ENCODE measurements at places on chromosomes 11 and 22.

DNA sequence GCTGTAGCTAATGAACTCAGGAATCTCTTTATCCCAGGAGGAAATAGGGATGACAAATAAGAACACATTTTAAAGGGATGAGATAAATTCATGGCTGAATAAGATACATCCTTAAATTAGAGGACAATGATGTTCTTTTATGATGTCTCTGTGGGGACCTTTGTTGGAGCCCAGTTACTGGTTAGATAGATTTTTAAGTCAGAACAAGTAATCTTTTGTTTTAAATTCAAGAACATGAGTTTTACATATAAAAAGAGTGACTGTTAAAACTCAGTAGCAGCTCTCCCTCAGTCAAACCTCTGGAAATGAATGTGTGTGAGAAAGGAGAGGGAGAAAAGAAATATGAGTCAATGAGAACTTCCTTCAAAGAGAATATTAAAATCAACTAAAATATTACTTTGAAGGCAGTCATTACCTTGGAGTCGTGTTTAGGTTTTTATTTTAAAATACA lies 241.6 kb downstream of the SWAP70 start:
- no peak for DNase-seq
- H3K27me3 ChIP-seq, result no peaks in the 10 kb centered on the region
- no peaks in the 10 kb centered on the region for H3K4me1 ChIP-seq
- no peak overlapping the region for H3K27ac ChIP-seq
- no peak overlapping the region for H3K4me3 ChIP-seq

- H3K4me1 ChIP-seq, result no peaks in the 10 kb centered on the region
- H3K27me3 ChIP-seq, result peaks cover 3% of the 10 kb centered on the region
- no peak overlapping the region for H3K4me3 ChIP-seq
- H3K27ac ChIP-seq, result no peak overlapping the region
Observed at GRCh38 chr11:132610216-132610615, 922.1 kb downstream of the OPCML start.

DNA sequence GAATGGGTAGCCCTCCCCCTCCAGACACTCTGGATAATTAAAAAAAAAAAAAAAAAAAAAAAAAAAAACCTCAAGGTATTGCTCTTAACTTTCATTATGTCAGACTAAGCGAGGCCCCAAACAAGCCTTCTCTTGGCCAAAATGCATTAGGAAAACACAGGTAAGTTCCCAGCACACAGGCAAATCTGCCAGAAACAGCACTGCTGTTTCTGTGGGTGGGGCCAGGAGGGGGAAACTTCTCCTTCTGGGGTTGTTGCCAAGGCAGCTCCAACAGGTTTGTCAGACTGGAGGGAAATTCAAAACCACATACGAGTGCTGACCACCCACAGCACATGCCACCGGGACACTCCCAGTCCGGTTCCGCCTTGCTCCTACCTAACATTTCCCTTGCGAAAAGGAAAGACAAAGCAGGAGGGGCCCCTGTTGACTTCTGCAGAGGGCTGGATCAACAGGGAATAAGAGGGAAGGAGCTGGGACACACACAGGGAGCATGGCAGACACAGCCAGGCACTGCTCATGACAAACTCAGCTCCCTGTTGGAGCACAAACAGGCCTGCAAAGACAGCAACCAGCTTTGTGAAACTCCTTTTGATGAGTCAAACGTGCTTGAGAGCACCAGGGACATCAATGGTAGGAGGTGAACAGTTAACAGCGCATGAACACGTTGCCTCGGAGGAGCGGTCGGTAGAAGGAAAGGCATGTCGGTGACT lies 55.0 kb downstream of the MYH9 start:
- H3K4me1 ChIP-seq, result peaks cover 98% of the 10 kb centered on the region
- peak; percentile 82 for DNase-seq
- no peaks in the 10 kb centered on the region for H3K27me3 ChIP-seq

DNA sequence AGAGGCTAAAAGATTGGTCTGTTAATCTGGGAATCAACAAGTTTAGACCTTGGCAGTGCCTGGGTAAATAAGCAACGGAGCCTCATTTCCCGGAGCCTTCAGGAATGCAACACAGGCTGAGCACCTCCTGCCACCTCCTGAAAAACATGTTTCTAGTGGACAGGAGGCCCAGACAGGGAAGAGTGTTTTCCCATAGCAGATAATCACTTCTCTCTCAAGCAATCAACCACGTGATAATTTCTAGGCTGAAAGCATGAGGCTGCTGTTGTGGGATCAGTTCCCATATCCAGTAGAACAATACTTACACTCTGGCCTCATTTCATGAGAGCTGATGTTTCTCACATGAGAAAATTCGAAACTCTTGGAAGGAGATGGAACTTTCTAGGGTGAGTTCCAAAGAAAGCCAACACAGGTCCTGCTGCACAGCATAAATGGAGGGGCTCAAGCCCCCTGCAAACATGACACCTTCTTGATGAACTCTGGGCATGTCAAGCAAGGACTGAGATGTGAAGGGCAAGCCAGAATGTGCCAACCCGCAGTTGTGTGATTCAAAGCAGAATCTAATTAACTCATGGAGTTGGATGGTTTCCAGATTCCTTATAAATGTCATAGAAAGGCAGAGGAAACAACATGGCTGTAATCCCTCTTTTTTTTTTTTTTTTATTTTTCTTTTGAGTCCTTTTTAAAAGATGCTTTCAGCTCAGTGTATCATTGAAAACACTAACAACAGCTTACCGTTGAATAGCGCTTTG lies 228.5 kb upstream of the SESN3 start:
- no peak overlapping the region for H3K4me3 ChIP-seq
- no peaks in the 10 kb centered on the region for H3K27me3 ChIP-seq
- DNase-seq, result no peak
- peaks cover 2% of the 10 kb centered on the region for H3K4me1 ChIP-seq

DNA sequence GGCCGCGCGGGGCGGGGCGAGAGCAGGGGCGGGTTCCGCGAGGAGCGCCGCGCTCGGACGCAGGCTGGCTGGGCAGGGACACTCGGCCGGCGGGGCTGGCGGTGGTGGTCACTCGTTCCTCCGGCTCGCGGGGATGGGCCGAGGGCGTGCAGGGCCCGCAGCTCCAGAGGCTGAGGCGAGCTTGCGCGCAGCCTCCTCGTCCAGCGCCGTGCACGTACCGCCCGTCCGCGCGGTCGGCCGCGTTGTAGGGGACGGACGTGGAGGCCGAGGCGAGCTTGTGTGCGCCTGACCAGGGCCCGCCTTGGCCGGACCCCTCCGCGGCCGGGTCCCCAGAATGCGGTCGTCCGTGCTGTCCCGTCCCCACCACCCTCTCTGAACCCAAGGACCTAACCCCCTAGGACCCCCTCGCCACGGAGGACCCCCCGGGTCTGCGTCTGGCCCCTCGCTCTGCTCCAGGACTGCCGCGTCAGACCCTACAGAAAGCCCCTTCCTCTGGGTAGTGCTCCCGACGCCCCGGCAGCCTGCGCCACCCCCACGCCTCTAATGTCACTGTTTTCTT lies 569 bp upstream of the YPEL1 start:
- no peak for DNase-seq
- H3K4me3 ChIP-seq, result peak overlapping the region; percentile 24
- no peak overlapping the region for H3K27ac ChIP-seq
- H3K27me3 ChIP-seq, result no peaks in the 10 kb centered on the region
- H3K4me1 ChIP-seq, result peaks cover 12% of the 10 kb centered on the region

DNA sequence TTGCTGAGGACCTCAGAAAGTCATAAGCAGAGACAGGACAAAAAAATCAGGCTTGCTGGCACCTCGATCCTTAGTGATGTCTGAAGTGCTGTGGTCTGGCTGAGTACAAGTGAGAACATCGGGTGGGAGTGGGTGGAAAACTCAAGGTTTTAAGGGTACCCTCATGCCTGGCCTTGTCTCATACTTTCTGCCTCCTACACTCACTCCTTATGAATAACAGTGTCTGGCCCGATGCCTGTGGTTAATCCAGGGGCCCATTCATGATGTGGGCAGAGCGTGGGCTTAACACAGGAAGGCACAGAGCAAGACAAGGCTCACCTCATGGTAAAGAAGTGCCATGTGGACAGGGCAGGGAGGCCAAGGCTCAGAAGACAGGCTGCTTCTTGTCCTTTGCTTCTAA lies 11.0 kb upstream of the UCP3 start:
- peak; percentile 90 for DNase-seq
- peaks cover 30% of the 10 kb centered on the region for H3K4me1 ChIP-seq
- H3K4me3 ChIP-seq, result no peak overlapping the region
- no peaks in the 10 kb centered on the region for H3K27me3 ChIP-seq

- peaks cover 9% of the 10 kb centered on the region for H3K27me3 ChIP-seq
- H3K4me1 ChIP-seq, result no peaks in the 10 kb centered on the region
- DNase-seq, result no peak
- no peak overlapping the region for H3K4me3 ChIP-seq
Observed at GRCh38 chr22:26139310-26139709, 30.0 kb upstream of the SEZ6L start.

GRCh38 chr22:48579043-48579927 lies 1248.4 kb downstream of the BRD1 start:
- no peak overlapping the region for H3K27ac ChIP-seq
- H3K36me3 ChIP-seq, result no peaks in the 10 kb centered on the region
- DNase-seq, result no peak
- peaks cover 19% of the 10 kb centered on the region for H3K27me3 ChIP-seq

- H3K27ac ChIP-seq, result no peak overlapping the region
- peaks cover 9% of the 10 kb centered on the region for H3K36me3 ChIP-seq
- H3K4me1 ChIP-seq, result no peaks in the 10 kb centered on the region
- H3K27me3 ChIP-seq, result no peaks in the 10 kb centered on the region
- H3K4me3 ChIP-seq, result no peak overlapping the region
- no peak for DNase-seq
Observed at GRCh38 chr11:35815556-35816315, 128.1 kb upstream of the LDLRAD3 start.

- H3K4me3 ChIP-seq, result no peak overlapping the region
- H3K27ac ChIP-seq, result no peak overlapping the region
- H3K27me3 ChIP-seq, result peaks cover 5% of the 10 kb centered on the region
- DNase-seq, result no peak
- no peaks in the 10 kb centered on the region for H3K36me3 ChIP-seq
Observed at GRCh38 chr11:70112017-70112434, 33.9 kb downstream of the ANO1 start.

GRCh38 chr11:16326679-16327297 lies 29.6 kb downstream of the SOX6 start:
- H3K4me3 ChIP-seq, result no peak overlapping the region
- H3K4me1 ChIP-seq, result no peaks in the 10 kb centered on the region
- no peaks in the 10 kb centered on the region for H3K27me3 ChIP-seq
- DNase-seq, result no peak
- H3K27ac ChIP-seq, result no peak overlapping the region

GRCh38 chr11:20068691-20069090 lies 91.6 kb downstream of the DBX1 start:
- no peak overlapping the region for H3K27ac ChIP-seq
- H3K4me3 ChIP-seq, result no peak overlapping the region
- H3K36me3 ChIP-seq, result no peaks in the 10 kb centered on the region
- no peak for DNase-seq
- no peaks in the 10 kb centered on the region for H3K4me1 ChIP-seq

- H3K27ac ChIP-seq, result no peak overlapping the region
- H3K27me3 ChIP-seq, result peaks cover 1% of the 10 kb centered on the region
- no peaks in the 10 kb centered on the region for H3K4me1 ChIP-seq
- no peak overlapping the region for H3K4me3 ChIP-seq
- no peak for DNase-seq
Observed at GRCh38 chr11:3195251-3196160, 23.1 kb downstream of the MRGPRG start.

GRCh38 chr11:120017582-120018150 lies 120.2 kb downstream of the TRIM29 start:
- no peak overlapping the region for H3K27ac ChIP-seq
- no peaks in the 10 kb centered on the region for H3K36me3 ChIP-seq
- H3K27me3 ChIP-seq, result peaks cover 30% of the 10 kb centered on the region
- no peak for DNase-seq
- no peaks in the 10 kb centered on the region for H3K4me1 ChIP-seq
- no peak overlapping the region for H3K4me3 ChIP-seq

DNA sequence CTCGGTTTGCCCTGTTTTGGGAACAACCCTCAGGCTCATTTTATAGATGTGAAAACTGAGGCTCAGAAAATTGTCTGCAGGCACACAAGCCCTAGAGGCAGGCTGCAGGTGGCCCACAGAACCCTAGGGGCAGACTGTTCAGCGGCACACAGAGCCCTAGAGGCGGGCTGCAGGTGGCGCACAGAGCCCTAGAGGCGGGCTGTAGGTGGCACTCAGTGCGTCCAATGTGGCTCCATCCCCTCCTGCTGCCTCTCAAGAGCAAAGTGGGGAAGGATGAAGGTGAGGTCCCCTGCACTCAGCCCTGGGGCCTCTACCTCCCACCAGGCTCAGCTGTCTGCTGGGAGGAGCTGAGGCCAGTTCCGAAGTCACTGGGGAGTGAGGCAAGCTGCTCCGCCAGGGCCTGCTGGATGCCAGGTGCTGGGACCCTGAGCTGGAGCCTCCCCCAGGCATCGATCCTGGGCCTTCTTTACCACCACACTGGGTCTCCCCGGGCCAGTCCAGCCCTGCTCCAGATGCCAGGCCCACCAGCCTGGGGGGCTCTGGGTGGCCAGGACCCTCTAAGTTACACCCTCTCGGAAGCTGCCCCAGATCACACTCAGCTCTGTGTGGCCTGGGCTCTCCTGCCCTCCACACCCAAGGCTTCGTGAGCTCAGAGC lies 2.3 kb downstream of the ACY3 start:
- no peak overlapping the region for H3K27ac ChIP-seq
- H3K27me3 ChIP-seq, result no peaks in the 10 kb centered on the region
- peaks cover 51% of the 10 kb centered on the region for H3K4me1 ChIP-seq
- H3K36me3 ChIP-seq, result no peaks in the 10 kb centered on the region

GRCh38 chr11:113405724-113406478 lies 18.3 kb downstream of the ANKK1 start:
- no peaks in the 10 kb centered on the region for H3K4me1 ChIP-seq
- no peak for DNase-seq
- H3K4me3 ChIP-seq, result no peak overlapping the region
- no peaks in the 10 kb centered on the region for H3K27me3 ChIP-seq
- H3K27ac ChIP-seq, result no peak overlapping the region
- no peaks in the 10 kb centered on the region for H3K36me3 ChIP-seq

DNA sequence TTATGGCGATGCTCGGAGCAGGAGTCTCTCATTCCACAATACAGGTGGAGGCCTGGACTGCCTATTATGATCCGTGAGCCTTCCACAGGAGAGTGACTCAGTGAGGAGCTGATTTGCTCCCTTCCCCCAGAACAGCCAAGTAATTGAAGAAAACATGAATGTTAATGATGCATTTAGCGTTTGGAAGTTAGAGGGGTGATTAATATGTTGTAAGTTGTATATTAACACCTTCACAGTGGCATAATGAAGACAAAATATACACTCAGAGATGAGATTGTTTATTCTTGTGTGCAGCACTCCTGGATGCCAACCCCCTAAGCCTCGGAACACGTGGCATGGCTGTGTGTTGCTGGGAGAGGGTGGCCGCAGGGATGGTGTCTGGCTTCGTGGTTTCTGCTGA lies 98.6 kb downstream of the GRIK4 start:
- no peak overlapping the region for H3K4me3 ChIP-seq
- H3K27me3 ChIP-seq, result peaks cover 21% of the 10 kb centered on the region
- DNase-seq, result no peak
- peaks cover 8% of the 10 kb centered on the region for H3K4me1 ChIP-seq

Measured in activated CD8-positive, alpha-beta T cell treated with anti-CD3 and anti-CD28 coated beads for 36 hours (primary cell).